ENCODE measurements at places on chromosomes 13 and 19.
A peak's percentile ranks its signal among the peaks of the same experiment; 100 is the strongest.

- no peak for DNase-seq
Measured at GRCh38 chr19:11331502-11331901, 8.0 kb downstream of the RAB3D start.

DNA sequence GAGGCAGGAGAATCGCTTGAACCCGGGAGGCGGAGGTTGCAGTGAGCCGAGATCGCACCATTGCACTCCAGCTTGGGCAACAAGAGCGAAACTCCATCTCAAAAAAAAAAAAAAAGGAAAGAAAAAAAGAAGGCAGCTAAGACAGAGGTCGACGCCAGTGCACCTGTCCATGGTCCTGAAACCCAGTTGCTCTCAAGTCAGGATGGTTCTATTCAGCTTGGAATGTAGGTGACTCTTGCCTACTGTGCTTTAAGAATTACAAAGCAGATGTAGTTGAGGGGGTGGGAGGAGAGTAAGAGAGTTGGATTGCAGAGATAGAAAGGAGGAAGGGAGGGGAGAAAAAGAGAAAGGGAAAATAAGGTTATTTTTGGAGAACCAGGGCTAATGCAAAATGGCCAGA, 18.7 kb downstream of the CACNG7 start:
- peak; percentile 64 for DNase-seq

- DNase-seq = no peak
Measured at GRCh38 chr13:41974262-41974900, 13.5 kb upstream of the VWA8 start.

DNA sequence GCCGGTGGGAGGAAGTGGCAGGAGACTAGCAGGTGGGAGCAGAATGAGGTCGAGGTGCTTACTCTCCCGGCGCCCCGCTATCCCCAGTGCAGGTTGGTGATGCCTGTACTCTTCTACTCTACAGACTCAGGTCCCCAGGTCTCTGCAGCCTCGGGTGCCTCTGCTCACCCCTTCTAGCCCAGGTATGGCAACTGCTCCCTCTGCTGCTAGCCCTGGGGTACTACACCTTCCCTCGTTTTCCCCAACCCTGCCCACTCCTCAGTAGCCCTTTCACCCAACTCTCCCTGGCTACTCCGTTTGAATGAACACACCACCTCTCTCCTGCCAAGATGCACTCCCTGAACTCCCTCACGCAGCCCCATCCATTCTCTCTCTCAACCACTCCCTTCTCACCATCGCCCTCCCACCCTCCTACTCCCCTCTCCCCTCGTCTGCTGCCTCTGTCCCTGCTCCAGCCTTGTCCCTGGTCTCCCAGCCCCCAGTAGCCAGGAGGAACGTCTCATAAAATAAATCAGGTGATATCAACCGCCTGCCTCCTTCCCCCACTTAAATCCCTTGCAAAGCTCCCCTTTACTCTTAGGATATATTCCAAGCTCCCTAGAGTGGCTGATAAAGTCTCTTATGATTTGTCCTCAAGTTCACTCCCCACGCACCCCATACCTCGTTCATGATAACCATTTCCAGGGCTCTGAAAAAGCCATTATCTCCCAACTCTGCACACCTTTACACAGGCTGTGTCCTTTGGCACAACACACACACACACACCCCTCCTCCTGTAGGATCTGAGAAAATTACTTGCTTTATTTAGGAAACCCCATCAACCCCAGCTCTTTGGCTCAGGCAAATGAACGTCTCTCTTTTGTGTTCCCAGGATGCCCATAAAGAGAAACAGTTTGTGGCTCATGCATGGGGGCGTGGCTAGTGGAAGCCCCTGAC, 8.2 kb upstream of the MEIS3 start:
- peak; percentile 90 for DNase-seq

- no peak for DNase-seq
Measured at GRCh38 chr13:90947976-90948375, 399.5 kb upstream of the MIR17HG start.

- no peak for DNase-seq
Measured at GRCh38 chr19:30338878-30339623, 33.1 kb upstream of the ZNF536 start.

GRCh38 chr13:111282425-111282824, 38.0 kb upstream of the TEX29 start:
- no peak for DNase-seq

- DNase-seq = no peak
Measured at GRCh38 chr13:114259374-114259773, 22.0 kb upstream of the UPF3A start.

DNA sequence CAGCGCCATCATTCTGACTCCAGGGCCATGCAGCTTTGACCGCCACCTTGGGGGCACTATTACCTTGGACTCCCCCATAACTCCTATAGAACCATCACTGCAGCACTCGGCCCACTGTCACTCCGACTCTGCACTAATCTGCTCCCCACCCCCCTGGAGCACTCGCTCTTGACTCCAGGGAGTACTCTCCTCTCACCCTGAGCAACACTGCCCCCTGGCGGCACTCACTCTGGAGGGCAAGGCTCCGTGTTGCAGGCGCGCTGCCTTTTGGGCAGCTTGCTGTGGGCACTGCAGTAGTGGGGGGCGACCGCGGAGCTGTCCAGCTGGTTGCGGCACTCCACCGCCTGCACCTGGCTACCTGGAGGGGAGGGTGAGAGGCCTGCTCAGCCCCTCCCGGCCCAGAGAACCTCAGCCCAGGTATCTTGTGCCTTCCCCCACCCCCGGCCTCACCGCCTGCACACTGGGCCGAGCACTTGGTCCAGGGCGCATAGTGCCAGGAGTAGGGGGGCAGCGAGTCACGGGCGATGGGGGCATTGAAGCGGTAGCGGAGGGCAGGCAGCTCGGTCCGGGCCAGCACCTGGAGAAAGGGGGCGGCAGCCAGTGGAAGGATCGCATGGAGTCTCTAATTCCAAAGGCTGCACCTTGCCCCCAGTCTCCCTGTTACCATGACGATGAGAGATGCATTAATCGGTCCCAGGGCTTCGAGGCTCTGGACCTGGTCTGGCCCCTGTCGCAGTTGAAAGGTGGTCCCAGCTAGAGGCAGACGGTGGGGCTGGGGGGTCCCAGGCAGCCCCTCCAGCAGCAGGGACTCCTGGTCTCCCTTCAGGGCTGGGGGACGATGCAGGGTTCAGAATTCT, 8.9 kb upstream of the MYO1F start:
- peak; percentile 91 for DNase-seq

DNA sequence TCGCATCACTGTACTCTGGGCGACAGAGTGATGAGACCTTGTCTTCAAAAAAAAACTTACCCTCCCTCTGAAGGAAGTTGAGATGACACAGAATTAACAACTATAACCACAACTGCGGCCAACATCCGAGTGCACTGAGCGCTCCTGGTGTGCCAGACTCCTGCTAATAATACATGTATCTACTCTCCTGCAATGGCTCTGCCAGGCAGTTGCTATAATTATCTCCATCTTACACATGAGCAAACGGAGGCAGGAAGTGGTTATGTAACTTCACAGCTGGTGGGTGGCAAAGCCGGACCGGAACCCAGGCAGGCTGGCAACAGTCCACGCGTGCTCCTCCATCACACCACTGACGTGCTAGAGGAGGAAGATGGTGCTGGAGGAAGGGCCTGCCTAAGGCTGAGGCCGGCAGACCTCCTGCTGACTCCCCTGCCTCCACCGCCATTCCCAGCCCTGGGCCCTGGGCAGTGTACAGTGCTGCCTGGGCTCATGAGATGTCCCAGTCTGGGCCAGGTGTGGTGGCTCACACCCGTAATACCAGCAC, 12.6 kb downstream of the XRCC1 start:
- peak; percentile 94 for DNase-seq

DNA sequence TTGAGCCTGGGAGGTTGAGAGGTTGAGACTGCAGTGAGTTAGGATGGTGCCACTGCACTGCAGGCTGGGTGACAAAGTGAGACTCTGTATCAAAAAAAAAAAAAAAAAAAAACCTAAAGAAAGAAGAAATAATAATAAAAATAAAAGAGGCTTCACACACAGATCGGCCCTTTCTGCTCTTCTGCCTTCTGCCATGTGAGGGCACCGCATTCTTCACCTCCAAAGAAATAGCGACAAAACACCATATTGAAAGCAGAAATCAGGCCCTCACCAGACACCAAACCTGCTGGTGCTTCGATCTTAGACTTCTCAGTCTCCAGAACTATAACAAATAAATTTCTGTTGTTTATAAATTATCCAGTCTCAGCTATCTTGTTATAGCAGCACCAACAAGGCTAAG, 3.0 kb downstream of the ZNF649 start:
- DNase-seq = no peak

- no peak for DNase-seq
Measured at GRCh38 chr19:17192751-17193150, 22.4 kb upstream of the USE1 start.

- DNase-seq = no peak
Measured at GRCh38 chr19:38316477-38317067, 825 bp upstream of the YIF1B start.

- no peak for DNase-seq
Measured at GRCh38 chr13:53200498-53201453, 172.2 kb downstream of the OLFM4 start.

DNA sequence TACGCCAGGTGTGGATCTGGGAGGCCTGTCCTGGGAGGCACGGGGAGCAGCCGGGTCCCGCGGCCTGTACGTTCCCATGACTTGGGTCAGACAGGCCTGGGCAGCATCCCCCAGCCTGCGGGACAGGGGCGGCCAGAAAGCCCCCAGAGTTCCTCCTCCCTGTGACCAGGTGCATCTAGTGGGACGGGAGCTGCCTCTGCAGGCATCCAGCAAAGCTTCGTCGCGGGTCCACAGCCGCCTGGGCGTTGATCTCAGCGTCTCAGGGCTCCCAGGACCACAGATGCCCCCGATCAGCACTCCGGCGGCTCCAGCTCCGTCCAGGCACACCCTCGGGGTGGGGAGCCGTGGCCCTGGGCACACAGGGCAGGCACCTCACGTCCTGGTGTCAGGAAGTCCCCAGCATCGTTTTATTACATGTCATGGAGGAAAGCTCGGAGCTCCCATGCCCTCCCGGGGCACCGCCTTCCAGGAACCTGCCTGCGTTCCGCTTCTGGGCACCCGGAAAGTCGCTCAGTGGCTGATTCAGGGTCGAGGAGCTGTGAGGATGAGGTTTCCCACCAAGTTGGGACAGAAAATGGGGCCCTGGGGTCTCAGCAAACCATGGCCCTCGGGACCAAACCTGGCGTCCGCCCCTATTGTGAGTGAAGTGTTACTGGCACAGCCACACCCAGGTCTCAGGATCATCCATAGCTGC, 1.5 kb upstream of the GZMM start:
- DNase-seq = no peak

DNA sequence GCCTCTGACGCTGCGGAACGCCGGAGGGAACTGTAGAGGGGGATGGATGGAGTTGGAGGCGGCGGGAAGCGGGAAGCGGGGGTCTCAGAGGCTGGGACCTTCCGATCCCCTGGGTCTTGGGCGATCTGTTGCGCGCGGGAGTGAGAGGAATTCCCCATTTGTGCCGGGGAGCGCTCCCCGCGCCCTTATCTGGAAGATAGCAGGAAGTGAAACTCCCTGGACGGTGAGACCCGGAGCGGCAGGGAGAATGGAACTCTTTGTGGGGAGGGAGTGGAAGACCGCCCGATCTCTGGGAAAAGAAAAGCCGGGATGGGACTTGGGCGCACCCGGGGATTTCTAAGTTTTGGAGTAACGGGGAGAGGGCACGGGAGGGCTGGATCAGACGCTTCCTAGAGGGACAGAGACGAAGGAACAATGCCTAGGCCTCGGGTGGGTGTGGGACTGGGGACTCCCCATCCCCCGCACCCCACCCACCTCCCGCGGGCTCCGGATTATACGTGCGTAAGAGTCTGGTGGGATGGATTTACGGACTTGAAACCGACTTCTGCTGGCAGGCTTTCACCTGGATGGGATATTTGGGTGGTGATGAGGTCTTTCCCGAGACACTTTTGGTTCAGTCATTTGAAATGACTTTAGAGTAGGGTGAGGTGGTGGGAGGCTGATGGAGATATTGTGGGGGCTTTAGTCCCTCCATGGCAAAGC, 495 bp downstream of the LSR start:
- DNase-seq = no peak

GRCh38 chr19:44742330-44743061, 6.0 kb upstream of the BCL3 start:
- DNase-seq = no peak

GRCh38 chr13:91181892-91182291, 165.6 kb upstream of the MIR17HG start:
- no peak for DNase-seq

- no peak for DNase-seq
Measured at GRCh38 chr13:43787997-43788396, 1.2 kb upstream of the ENOX1 start.

- no peak for DNase-seq
Measured at GRCh38 chr13:66102864-66103263, 1127.3 kb downstream of the PCDH9 start.

DNA sequence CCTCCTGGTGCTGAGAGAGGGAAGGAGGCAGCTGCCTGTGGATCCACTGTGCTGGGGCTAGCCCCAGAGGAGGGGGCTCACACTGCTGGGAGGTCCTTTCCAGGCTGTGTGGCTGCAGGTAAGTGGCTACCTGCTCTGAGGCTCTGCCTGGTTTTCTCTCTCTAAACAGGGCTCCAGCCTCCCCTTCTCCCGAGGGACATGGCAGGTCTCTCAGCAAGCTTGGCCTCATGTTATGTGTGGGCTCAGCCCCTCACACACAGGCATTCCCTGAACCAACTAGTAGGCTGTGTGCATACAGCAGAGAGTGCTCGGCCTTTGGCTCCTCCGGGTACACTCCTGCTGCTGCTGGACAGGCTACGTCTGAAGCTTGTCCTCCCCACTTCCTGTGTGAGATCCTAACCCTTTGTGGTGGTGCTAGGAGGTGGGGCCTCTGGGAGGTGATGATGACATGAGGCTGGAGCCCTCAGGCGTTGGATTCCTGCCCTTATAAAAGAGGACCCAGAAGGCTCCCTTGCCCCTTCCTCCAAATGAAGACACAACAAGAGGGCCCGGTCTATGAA, 4.2 kb downstream of the ZNF835 start:
- DNase-seq = no peak

DNA sequence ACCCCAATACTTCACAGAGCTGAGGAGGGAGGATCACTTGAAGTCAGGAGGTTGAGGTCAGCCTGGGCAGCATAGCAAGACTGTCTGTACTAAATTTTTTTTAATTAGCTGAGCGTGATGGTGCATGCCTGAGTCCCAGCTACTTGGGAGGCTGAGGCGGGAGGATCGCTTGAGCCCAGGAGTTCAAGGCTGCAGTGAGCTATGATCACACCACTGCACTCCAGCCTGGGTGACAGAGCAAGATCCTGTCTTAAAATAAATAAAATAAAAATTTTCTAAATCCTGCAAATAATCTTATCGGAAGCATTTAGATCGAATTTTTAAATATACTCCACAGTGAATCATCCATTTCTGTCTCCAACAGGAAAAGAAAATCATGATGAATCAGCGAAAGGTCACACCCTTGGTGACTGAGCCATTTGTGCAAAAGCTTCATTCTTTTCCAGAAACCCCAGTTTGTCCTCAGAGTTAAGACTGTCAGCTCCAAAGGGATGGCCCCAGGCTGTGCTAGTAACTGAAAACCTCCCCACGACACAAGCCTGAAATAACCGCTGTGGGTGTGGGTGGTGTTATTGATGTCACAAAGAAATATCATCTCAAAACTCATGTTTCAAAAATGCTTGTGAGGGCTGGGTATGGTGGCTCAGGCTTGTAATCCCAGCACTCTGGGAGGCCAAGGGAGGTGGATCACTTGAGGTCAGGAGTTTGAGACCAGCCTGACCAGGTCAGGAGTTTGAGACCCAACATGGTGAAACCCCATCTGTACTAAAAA, 167.6 kb downstream of the PTPRS start:
- DNase-seq = peak; percentile 27
